Stimulated activated CD8-positive, alpha-beta memory T cell treated with anti-CD3 and anti-CD28 coated beads, Interleukin-4, amount 100 ng/mL, for 4 hours (primary cell): ENCODE measurements at places on chromosomes 16 and 17.

GRCh38 chr16:57574646-57575467 is 32.4 kb downstream of the ADGRG5 start:
- DNase-seq: no peak

DNA sequence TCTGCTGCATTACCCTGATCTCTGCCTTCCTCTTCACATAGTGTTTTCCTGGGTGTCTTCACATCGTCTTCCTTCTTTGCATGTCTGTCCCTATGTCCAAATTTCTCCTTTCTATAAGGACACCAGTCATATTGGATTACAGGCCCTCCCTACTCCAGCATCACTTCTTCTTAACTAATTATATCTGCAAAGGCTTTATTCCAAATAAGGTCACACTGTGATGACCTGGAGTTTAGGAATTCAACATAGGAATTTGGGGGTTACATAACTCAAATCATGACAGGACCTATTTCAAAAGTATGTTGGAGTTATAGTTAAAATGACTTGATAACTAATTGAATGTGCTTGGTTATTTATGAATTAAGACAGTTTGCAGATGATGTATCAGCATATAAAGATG is 490.5 kb upstream of the ERCC4 start:
- no peak for DNase-seq

DNA sequence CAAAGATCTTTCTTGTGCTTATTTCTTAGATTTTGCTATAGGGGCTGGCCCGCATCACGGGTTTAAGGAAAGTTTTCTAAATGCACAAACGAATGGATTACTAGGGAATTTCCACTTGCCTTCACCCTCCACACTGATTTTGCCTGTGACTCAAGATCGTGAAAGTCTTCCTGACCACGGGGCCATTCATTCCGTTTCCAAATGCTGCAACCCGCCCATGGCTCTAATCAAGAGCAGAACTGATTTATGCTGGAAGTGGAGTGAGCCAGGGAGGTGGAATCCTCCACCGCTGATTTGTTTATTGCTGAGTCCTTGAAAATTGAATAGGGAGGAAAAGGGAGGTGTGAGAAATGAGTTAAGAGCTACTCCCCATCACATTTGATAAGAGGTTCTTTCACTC is 52.4 kb downstream of the CA10 start:
- DNase-seq: no peak

DNA sequence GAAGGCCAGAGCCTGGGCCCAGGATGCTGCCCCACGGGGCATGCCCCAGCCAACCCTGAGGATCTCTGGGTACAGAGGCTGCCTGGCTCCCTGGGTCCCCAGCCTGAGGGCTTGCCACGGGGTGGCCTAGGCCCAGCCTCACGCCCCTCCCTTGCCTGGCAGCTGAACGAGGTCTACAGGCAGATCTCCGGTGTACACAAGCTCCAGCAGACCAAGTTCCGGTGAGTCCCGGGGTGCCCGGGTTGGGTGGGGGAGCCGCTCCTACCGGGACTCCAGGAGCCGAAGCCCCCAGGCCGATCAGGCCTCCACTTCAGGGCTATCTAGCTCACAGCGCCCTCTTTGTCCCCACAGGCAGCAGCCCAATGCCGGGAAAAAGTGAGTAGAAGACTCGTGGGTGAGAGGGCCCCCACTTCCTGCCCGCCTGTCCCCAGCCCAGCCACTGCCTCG is 19.4 kb downstream of the ITGB4 start:
- DNase-seq: no peak

GRCh38 chr16:49564496-49565229 is 191.1 kb downstream of the C16orf78 start:
- no peak for DNase-seq

DNA sequence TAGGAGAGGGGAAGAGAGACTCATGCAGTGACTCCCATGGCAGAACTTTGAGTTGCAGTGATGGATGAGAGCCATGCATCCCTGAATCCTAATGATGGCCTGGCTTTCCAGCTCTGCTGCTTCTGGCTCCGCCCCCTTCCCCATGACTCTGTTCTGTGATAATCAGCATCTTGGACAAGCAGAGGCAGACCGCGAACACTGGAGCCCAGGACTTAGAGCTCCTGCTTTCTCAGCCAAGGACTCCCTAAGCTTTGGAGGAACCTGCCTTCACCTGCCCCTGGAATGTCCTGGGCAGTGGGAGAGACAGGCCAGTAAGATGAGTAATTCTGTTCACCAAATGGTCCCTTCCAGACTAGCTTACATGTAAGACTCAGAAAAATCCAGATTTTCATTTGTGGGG is 12.5 kb downstream of the CCDC92B start:
- no peak for DNase-seq

GRCh38 chr16:85963753-85964285 is 64.9 kb downstream of the IRF8 start:
- no peak for DNase-seq

GRCh38 chr16:17357307-17358062 is 113.3 kb downstream of the XYLT1 start:
- DNase-seq: no peak

GRCh38 chr17:70144260-70144846 is 25.0 kb upstream of the KCNJ2 start:
- no peak for DNase-seq

DNA sequence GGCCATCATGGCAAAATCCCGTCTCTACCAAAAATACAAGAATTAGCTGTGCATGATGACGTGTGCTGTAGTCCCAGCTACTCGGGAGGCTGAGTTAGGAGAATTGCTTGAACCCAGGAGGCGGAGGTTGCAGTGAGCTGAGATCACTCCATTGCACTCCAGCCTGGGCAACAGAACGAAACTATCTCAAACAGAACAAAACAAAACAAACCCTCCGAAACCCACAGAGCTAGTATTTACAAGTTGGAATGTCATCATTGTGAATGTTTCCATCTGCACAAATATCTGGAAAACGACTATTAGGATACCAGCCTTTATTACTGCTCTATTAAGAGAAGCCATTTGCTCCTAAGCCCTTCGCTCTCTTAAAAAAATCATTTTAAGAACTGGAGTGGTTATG is 26.0 kb downstream of the SMARCE1 start:
- DNase-seq: no peak

GRCh38 chr17:80349151-80349651 is 65.8 kb upstream of the ENDOV start:
- DNase-seq: no peak

GRCh38 chr17:76623271-76624146 is 20.0 kb downstream of the ST6GALNAC1 start:
- DNase-seq: peak; percentile 57

DNA sequence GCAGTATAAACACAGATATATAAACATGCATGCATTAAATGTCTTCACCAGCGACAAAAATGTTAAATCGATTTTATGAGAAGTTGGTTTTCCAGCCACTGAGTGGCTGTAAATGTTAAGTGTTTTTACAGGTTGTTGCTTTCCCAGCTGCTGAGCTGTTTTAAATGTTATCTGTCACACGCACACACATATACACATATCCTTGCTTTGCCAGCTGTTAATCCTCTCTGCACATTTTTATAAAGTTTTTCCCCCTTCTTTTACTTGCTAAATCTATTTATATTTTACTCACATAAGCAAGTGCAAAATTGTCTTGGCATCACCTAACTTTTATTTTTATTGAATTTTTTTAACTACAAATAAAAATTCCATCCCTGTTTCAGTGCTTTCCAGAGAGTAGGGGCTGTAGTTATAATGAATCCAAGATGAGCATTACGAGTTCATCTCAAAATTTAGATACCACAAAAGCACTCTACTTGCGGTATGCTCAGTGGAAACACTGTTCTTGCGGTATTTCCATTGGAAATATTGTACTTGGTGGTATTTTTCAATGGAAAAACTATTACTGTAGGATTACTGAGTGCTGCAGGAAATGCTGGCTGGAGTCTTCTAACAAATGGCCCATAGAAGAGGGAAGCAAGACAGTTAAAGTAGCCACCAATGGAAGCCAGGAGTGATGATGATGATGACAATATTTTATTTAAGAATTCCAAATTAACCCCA is 124.9 kb upstream of the KCNJ16 start:
- DNase-seq: no peak

DNA sequence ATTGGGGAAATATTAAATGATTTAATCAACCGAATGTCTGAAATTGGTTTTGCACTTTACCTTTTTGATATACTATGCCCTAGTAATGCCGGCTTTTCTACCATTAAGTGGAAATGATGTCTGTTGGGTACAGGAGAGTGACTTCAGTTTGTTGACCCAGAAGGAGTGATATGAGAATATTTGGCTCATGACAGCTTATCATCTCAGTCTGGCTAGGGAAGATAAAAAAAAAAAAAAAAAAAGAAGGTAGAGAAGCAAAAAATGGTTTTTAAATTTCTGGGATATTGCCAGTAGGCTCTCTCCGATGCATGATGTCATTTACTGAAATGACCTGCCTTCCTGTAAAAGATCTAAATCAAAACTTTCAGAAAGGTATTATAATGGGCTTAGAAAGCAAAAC is 69.0 kb downstream of the CNTNAP4 start:
- DNase-seq: no peak

GRCh38 chr17:39352511-39352910 is 48.9 kb downstream of the FBXL20 start:
- no peak for DNase-seq

- DNase-seq: no peak
Observed at GRCh38 chr17:36877771-36878170, 59.5 kb upstream of the LHX1 start.

DNA sequence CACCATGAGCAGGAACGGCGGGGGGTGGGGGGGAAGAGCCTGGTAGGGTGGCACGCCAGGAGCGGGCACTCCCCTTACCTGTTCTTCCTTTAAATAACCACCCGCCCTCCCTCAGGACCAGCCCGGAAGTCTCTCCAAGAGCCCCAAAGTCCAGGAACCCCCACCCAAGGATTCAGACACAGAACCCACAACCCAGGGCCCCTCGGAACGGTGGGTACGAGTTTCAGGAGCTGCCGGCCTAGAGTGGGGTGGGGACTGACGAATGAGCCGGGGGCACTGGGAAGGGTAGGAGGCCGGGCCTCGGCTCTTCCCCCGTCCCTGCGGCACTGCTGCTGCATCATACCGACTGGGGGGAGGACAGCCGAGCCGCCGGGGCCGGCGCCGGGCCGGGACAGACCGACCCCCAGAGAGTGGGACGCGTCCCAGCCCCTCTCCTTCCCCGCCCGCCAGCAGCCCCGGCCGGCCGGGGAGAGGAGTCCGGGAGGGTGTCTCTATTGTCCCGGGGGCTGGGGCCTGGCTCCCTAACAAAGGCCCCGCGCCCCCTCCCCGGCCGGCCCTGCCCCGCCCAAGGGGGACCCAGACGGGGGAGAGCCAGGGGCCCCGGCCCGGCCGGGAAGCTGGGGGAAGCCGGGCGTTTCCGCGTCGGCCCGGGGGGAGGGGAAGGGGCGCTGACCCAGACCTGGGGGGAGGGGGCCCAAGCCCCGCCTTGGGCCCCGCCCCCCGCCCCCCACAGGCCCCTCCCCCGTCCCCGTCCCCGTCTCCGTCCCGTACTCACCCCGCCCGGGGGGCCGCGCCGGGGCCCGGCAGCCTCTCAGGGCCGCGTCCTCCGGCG is 747 bp downstream of the ATXN7L3 start:
- no peak for DNase-seq

DNA sequence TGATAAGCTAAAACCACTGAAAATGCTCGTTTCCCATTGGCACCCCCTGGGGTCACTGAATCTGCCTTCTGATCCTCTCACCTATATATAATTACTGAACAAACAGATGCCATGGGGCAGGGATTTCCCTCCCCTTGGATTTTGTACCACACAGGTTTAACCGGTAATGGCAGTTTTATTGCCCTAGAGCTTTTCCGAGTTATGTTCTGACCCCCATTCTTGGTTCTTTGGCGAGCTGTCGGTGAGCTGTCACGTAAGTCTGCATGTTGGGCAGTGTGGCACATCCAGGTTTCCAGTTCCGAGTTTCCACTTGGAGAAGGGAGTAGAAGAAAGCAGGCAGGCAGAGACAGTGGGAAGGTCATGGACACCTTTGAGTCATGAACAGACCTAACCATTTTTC is 7.1 kb downstream of the TMEM97 start:
- DNase-seq: no peak

- no peak for DNase-seq
Observed at GRCh38 chr16:76854234-76854633, 336.8 kb upstream of the MON1B start.

GRCh38 chr17:66468241-66469087 is 166.1 kb downstream of the PRKCA start:
- no peak for DNase-seq

DNA sequence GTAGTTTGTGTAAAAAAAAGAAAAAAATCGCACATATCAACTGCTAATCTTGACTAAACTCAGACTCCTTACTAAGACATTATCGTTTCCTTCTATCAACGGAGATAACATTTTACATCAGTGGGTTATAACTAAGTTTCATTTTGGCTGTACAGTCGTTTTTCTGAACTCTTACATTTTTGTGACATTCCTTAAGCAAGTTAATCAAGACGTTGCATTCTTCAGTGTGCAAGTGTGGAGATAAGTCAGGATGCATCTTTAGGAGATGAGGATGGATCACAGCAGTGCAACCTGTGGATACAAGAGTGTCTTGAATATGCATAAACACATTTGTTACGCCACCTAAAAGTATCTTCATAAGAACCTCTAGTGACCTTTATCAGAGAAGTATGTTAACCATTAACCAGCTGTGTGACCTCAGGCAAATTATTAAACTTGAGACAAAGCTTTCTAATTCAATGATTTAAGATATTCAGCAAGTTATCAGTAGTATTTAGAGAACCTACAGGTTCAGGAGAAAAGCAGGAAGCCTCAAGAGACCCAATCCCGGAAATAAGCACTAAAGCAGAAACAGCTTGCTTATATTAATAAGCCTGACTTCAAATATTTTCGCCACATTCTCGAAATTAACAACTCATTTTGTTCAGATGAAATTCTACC is 9.4 kb downstream of the CMC2 start:
- DNase-seq: no peak

GRCh38 chr17:80816241-80817103 is 175.2 kb upstream of the CHMP6 start:
- no peak for DNase-seq

- no peak for DNase-seq
Observed at GRCh38 chr17:31823014-31823413, 36.0 kb downstream of the COPRS start.
